ENCODE measurements at places on chromosomes 16 and 17.

- no peak for DNase-seq
These were observed 561.6 kb upstream of the PSMD7 start for GRCh38 chr16:73735018-73735417.

DNA sequence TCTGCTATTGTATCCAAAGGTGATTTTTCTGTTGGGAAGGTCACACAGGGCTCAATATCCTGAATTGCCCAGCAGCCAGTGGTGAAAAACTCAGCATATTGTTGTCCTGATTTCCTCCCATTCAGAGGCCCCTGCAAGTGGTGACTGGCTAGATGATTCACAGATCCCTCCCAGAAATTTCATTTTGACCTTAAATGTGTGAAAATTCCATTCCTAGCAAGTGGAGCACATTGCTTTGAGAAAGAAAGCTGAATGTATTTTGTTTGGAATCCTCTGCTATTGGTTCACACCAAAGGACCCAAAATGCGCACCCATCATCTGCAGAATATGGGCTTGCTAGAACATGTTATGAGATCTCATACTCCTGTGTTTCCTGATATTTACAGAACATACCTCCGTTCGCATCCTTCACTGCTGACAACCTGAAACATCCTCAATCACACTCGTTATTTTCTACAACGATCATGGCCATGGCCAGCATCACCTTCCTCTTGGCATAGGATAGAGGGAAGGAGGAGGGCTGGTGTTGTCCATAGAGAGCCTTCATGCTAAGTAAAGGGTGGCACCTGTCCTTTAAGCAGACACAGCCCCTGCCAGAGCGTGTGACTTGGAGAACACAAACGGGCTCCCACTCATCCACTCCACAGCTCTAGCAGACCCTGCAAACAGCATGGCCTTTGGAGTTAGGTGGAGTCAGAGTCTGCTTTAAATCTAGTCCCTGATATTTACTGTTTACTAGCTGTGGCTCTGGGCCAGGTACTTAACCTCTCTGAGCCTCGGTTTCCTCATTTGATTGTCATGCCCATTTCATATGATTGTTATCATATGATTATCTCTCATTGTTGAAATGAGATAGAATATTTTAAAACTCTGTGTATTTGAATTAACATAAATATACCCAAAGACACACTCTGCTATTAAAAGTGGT lies 30.4 kb upstream of the NFAT5 start:
- no peak for DNase-seq

DNA sequence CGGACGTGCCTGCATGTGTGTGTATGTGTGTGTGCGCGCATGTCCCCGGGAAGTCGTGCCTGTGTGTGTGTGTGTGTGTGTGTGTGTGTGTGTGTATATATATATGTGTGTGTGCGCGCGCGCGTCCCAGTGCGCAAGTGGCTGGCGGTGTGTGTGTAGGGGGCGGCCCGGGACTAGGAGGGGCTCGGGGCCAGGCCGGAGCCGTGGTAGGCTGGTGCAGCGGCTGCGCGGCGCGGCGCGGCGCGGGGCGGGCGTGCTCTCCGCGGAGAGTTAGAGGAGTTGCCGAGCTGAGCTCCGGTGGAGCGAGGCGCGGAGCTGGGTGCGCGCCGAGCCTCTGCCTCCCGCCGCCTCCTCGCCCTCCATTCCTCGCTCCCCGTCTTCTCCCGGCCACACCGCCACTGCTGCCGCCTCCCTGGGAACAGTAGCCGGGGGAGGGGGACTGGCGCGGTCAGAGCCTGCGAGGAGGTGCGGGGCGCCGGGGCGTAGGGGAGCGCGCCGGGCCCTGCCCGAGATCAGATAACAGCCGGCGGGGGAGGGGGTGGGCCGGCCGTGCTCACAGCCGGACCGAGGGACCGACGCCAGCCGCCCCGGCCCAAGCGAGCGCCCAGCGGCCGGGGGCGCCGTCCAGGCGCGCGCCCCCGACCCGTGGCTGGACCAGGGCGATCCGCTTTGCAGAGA lies at the start of gene KCNJ12:
KCNJ12 (plus strand) TSS at position 277 of the 678 bp plus-strand sequence. CDS start 38,986 bp downstream, outside the sequence.
- DNase-seq, result no peak

GRCh38 chr17:64004903-64005733 lies 7.0 kb downstream of the PRR29 start:
- DNase-seq, result no peak

GRCh38 chr16:69307856-69308255 lies 3.3 kb upstream of the VPS4A start:
- no peak for DNase-seq

GRCh38 chr16:51119556-51119955 lies 31.5 kb downstream of the SALL1 start:
- no peak for DNase-seq

Data from MV-4-11 (cell line).